ENCODE measurements at places on chromosomes 6 and 20.

DNA sequence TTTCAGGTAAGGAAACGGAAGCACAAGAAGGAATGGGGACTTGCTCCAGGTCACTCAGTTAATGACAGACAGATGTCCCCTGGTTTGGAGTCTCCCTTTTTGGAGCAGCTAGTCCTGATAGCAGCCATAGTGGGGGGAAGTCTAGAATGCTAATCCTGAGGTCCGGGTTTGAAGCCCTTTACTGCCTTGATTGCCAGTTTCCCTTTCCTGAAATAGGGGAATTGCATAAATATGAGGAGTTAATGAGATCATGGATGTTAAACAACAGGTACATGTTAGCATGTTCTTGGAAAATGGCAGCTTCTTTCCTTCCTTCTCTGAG is 341 bp upstream of the TTPAL start:
- no peak for DNase-seq

- DNase-seq: no peak
These were observed 3.1 kb upstream of the MAVS start for GRCh38 chr20:3843490-3843889.

- DNase-seq: no peak
These were observed 4.9 kb upstream of the BIRC7 start for GRCh38 chr20:63230800-63231268.

DNA sequence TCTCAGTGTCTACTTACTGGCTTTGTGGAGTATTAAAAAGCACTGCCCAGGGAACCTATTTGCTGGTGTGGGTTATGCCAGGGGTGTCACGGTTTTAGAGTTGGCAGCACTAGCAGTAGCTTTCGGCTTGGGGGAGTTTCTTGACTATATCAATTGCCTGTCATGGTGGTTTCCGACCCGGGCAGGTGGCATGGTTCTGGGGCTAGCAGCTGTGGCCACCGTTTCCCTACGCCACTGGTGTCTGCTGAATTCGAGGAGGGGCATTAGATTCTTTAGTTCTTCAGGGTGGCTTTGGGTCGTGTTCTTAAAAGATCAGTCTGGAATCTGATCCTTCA is 55.6 kb upstream of the FOXC1 start:
- no peak for DNase-seq

DNA sequence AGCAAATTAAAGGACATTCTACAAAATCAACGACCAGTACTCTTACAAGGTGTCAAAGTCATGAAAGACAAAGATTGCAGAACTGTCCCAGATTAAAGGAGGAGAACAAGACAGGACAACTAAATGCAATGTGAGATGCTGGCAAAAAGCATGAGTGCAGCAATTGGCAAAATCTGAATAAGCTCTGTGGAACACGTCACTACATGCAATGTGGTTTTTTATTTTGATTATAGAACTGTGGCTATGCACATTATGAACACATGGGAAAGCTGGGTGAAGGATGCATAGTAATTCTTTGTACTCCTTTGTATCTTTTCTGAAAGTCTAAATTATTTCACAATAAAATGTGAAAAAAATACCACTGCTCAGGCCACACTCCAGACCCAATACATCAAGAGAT is 509.4 kb downstream of the KIF16B start:
- no peak for DNase-seq

- no peak for DNase-seq
These were observed 229.8 kb upstream of the SASH1 start for GRCh38 chr6:148112851-148113319.

- no peak for DNase-seq
These were observed 31.7 kb upstream of the CCN5 start for GRCh38 chr20:44683263-44684046.

DNA sequence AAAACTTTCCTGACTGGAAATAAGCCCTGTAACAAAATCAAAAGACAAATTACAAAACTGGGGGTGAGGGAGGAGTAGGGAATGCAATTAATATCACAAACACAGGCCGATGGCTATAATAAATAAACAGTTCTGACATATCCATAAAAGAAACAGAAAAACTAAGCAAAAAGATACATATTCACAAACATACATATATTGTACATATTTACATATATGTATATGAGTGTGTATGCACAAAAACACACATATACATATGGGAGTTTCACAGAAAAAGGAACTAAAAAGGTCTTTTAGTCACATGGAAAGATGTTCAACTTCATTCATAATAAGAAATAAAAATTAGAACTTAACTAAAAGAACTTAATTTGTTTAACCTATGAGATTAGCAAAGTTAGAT is 292.7 kb downstream of the TFAP2A start:
- no peak for DNase-seq

DNA sequence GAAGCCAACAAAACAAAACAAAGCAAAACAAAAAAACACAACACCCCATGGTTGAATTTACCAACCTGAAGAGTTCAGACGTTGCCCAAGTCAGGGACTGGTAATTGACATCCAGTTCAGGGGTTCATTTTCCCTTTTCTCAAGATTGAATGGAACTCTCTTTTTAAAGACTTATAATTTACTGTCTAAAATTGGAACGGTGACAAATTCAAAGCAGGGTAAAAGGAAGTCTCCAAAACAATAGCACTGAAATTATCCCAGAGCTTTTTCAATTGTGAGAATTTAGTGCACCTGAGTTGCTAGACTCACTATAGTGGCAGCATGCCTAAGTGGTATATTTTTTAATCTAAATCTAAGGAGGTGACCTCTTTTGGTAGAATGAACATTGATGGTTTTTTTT is 90.9 kb upstream of the PREP start:
- DNase-seq: no peak

DNA sequence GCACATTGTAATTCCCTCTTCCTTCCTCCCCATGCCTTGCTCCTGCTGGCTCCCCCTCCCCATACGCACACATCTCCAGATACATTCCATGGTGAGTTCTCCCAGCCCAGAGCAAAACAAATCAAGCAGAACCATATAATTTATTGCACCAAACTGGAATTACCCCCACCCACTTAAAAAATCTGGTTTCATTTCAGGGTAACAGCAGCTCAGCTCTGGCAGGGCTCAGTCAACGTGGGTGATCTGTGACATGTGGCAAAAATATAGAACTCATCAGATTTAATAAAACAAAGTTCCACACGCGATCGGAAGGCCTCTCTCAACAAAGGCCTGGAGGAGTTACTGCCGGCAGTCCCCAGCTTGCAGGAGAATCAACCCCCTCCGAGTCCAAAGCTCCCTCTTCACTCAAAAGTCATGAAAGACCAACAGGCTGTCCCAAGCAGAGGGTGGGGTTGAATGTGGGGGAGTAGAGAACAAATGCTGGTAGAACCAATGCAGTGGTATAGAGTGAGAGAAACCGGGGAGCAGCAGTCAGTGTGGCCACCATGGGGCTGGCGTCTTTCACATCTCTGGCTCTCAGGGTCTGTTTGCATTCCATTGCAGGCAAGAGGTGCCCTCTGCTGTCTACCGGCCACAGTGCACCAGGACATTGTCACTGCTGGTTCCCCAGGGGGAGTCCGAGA is 323.3 kb upstream of the NT5E start:
- DNase-seq: no peak

DNA sequence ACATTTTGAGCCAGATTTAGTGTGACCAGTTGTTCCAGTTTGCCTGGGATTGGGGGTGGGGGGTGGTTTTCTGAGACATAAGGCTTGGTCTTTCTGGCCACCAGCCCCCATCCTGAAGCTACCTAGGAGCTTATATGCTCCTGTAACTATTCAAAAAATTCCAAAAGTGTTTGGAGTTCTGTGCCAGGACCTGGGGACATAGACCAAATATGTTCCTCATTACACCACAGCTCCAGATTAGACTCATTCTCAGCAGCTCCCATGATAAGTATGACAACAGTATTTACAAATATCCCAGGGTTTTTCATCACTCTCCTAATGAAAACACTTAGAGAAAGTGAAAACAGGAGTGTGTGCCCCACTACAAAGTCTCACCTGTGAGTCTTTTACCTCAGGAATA is 37.8 kb upstream of the RNF144B start:
- no peak for DNase-seq

- DNase-seq: no peak
These were observed 32.1 kb upstream of the NR2E1 start for GRCh38 chr6:108133594-108134179.

DNA sequence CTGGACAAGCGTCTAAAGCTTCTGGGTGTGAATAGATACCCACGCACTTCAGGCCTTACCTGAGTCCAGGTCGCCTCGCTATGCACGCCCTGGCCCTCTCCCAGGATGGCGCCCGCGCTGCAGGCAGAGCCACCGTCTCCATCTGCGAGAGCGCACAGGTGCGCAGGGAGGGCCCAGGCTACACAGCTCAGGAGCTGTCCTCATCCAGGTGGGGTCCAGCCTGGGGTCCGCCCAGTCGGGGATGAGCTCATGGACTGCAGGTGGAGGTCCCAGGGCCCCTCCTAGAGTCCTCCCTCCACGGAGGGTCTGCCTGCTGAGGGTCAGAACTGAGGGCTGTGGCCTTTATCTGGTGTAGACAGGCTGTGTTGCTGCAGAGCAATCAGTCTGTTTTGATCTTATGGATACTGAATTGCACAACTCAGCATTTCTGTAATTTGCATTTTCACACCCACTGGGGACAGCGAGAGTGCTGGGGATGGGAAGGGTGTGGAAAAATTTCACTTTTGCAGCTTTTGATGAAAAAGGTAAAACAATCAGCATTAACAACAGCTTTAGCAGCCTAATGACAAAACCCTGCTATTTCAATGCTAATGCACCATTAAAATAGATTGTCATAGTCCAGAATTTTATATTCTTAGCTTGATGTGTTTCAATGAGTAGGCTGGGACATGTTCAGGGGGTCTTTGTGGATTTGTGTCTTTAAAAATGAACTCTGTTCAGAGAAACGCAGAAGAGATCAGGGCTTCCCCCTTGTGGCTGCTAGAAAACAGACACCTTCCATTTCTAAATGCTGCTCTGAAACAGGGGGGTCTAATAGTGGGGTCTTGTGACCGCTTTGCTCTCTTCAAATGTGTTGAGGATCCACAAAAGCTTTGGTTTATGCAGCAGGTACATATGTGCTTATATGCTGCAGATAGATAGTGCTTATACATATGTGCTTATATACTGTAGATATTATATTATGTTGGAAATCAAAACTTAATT is 77.8 kb upstream of the PHACTR3 start:
- DNase-seq: no peak

- no peak for DNase-seq
These were observed 2.0 kb downstream of the ADGRB3 start for GRCh38 chr6:68637071-68637470.

GRCh38 chr6:145081677-145082076 is 653.6 kb downstream of the EPM2A start:
- no peak for DNase-seq

GRCh38 chr20:41748051-41748450 is 129.9 kb upstream of the CHD6 start:
- DNase-seq: no peak

DNA sequence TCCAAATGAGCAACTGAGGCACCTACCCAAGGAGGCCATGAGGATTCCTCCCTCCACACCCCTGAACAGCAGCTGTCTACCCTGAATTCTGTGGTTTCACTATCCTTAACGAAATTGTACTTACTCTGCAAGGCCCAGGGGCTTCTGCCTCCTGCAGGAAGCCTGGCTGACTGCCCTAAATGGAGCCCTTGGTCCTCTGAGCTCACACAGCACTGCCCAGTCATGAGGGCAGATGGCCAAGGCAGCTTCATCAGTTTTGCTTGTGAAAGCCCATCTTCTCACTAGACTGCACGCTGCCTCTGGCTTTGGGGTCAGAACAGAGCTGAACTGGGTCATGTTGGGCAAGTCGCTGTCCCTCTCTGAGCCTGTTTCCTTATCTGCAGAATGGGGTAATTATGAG is 26.4 kb upstream of the SIRPA start:
- DNase-seq: no peak

GRCh38 chr20:50330504-50331313 is 140.1 kb downstream of the CEBPB start:
- DNase-seq: no peak

DNA sequence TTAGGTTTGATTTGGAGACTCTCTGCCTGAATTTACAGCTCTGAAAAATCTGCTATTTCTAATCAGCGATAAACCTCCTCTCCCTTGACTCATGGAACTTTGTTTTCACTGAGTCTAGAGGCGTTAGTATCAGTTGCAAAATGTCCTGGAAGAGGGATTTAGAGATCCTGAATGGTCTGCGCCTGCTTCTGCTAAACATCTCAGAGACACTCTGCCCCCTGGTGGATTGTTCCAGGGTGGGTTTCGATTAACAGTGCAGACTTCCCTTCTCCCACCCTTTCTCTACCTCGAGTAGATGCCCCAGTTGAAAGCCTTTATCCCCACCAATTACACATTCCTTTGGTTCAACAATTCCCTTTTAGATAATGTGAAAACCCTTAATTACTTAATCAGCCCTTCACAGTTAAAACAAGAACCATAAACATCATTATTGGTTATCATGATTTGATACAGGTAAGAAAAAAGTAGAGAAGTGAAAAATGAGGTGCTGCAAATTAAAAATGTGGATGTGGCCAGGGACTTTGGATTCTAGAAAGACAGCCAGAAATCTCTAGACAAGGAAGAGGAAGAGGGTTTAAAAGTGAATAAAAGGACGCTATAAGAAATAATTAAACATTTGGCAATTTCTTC is 5.5 kb downstream of the HTR1B start:
- DNase-seq: no peak

DNA sequence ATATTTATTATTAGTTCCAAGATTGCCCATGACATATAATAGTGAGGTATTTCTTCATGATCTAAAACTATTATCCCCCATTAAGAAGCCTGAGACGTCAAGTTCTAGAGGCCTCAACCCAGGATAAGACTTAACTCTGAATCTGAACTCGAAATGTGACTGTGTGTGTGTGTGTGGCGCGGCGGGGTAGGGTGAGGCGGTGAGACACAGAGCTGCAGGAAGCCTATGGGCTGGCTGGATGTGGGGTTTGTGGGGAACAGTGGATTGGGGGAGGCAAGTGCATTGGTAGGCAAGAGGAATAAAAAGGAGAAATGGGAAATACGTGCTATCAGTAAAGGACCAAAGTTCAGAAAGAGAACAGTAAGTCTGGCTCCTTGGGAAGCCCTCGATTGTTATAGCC is 66.5 kb upstream of the RNF146 start:
- DNase-seq: no peak

DNA sequence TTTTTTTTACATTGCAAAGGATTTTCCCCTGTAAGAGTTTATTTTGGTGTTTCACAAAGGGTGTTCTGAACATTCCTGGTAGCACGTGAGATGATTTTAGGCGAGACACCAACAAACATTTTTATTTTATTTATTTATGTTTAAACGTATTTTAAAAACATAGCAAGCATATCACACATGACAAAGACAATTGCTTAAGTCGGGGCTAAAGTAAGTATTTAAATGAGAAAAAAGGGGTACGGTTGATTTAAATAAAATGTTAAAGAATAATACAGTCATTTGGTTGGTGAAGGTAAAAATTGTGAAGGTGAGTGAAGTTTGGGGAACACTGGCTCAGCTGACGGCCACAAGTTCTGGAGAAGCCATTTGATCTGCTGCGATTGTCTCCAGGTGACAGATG is 129.7 kb downstream of the BMP7 start:
- no peak for DNase-seq

- no peak for DNase-seq
These were observed 42.4 kb upstream of the ADGRF4 start for GRCh38 chr6:47655719-47656595.

- peak; percentile 47 for DNase-seq
These were observed 512.8 kb upstream of the JARID2 start for GRCh38 chr6:14732844-14733757.
